Fibroblast of upper back skin (primary cell): ENCODE measurements at places on chromosomes 5 and 9.
A peak's percentile ranks its signal among the peaks of the same experiment; 100 is the strongest.

DNA sequence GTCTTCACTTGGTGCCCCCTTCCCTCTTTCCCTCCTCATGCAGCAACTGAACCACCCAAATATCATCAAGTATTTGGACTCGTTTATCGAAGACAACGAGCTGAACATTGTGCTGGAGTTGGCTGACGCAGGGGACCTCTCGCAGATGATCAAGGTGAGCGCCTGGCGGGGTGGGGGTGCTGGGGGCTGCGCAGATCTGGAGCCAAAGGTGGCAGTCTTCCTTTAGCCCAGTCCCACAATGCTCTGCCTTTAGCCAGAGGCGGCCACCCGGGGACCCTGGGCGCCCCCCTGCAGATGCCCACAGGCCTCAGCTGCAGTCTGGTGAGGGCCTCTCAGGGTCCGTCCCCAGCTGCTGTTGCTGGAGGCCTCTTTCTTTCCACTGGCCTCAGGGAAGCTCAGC, 63.7 kb downstream of the NEK6 start:
- no peak for DNase-seq

- no peak for DNase-seq
These were observed 7.9 kb upstream of the IER5L start for GRCh38 chr9:129185991-129186390.

DNA sequence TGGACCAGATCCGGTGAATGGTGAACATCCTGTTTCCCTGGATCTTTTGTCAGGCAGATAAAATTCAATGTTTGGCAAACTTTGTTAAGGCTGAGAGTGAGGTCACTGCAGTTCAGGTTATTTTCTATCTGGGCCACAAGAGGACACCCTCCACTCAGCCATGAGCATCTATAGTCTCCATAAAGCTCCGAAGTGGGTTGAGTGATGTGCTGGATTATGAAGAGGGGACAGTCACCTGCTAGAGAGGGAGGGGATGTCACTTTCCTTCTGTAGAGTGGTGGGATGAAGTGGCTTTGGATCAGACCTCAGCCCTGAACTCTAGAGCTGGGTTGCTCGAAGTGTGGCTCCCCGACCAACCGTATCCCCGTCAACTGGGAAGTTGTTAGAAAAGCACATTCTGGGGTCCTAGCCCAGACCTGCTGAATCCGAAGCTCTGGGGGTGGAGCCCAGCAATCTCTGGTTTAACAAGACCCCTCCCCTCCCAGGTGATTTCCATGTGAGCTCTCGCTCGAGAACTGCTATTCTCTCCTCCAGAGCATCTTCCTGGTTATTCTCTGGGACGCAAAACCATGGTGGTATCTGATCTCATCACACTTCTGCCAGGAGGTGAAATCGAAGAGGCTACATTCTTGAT, 31.8 kb upstream of the FGF1 start:
- DNase-seq, result peak; percentile 71

DNA sequence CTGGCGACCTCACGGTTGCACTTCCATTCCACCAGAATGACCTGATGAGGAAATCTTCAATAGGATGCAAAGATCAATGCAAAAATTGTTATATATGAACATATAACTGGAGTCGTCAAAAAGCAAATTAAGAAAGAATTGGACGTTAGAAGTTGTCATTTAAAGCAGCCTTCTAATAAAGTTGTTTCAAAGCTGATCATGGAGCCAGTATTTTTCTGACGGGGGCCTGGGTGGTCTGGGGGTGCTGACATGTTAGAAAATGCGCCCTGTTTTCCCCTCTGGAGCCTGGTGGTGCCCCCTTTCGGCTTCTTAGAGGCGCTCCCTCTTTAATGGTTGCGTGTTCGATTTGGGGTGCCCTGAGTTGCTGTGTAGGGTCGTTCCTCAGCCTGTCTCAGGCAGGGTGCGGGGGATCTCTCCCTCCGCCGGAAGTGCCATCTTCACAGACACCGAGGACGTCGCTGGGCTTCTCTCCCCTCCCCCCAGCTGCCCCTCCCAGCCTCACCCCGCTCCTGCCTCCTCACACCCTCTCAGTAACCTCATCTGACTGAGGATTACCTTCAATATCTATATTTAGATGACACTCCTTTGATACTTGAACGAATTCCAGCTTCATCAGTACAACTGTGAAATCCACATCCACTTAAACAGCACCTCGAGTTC, 18.3 kb downstream of the PTGES2 start:
- DNase-seq, result no peak

DNA sequence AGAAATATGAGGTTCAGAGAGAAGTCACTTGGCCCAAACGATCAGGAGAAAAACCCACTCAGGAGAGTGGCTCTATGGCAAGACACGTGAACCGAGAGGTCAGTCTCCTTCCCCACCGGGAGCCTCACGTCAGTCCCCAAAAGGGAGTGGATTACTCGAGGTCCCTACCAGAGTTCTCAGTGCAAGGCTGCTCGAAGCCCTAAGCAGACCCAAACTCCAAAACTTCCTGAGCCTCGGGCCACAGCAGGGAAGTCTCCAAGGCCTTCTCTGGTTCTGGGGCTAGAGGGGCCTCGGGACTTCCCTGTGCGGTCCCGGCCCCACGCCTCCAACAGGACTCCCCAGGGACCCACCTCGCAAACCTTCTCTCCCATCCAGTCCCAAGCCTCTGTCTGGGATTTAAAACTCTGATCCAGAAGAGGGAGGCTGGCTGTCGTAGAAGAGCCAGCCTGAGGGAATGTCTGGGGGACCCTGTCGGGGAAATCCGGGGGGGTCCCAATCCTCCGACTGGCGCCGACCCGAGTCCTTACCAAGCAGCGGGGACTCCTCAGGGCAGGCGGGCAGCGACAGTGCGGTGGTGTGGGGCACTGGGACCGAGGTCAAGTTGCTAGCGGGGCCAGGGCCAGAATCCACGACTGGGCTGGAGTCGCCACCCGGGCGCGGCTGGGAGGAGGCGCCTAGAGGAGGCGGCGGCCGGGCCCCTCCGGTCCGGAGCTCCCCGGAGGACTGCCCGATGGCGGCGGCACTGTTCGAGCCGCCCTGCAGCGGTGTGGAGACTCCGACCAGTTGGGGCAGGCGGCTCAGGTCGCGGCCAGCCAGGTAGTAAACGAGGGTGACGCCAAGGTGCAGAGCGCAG, 679 bp downstream of the B4GALT1 start:
- no peak for DNase-seq

- DNase-seq, result no peak
These were observed 269.4 kb upstream of the IRX1 start for GRCh38 chr5:3325972-3326840.

DNA sequence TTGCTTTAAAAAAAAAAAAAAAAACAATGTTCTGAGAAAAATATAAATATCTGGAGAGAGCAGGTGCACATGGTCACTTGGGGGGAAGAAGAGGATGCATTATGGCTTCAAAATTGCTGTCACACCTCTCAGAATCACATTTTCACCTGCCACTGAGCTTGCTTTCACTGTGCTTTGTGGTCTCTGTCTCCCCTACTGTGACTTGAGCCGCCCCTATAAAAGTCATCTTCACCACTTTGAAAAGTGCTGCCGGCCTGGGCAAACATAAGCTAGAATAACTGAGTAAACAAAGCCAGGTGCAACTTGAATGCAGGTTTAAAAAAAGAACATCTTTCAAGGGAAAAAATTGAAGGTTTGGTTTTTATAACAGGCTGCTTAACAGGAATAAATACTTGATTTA, 368.1 kb upstream of the GRIA1 start:
- no peak for DNase-seq

DNA sequence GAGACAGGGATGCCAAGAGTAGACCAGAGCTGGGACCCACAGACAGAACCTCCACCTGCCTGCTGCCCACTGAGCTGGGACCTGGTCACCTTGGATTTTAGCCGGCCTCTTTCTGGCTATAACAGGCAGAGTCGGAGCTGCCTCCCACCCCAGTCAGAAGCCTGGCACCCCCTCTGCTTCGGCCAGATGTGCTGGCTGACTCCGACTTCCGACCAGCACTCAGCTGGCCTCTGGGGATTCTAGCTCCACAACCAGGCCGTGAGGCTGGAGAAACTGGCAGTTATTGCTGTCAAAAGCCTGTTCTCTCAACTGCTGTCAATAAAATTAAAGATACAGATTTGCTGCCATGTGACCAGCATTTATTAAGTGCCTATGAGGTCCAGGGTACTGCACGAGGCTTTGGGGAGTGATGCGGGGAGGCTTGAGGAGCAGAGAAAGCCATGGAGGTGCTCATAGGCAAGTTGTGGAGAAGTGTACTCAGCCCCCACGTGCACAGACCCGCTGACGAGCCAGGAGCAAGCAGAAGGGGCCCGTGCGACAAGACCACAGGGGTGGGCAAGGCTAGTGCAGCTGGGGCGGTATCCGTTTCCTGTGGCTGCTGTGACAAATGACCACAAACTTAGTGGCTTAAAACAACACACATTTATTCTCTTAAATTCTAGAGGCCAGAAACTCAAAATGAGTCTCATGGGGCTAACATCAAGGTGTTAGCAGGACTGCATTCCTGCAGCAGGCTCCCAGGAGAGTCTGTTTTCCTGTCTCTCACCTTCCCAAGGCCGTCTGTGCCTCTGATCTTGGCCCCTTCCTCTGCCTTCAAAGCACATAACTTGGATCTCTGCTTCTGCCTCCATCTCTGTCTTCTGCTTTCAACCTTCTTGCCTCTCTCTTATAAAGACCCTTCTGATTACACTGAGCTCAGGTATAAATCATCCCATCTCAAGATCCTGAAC, 13.1 kb downstream of the GFI1B start:
- no peak for DNase-seq

GRCh38 chr9:106287091-106287631, 575.8 kb upstream of the ZNF462 start:
- DNase-seq, result peak; percentile 33
